ENCODE measurements at places on chromosomes 11 and 22.

GRCh38 chr22:31206896-31207687, 5.0 kb upstream of the LIMK2 start:
- no peak for DNase-seq

GRCh38 chr11:9664276-9665171, 647 bp downstream of the SWAP70 start:
- DNase-seq, result no peak

DNA sequence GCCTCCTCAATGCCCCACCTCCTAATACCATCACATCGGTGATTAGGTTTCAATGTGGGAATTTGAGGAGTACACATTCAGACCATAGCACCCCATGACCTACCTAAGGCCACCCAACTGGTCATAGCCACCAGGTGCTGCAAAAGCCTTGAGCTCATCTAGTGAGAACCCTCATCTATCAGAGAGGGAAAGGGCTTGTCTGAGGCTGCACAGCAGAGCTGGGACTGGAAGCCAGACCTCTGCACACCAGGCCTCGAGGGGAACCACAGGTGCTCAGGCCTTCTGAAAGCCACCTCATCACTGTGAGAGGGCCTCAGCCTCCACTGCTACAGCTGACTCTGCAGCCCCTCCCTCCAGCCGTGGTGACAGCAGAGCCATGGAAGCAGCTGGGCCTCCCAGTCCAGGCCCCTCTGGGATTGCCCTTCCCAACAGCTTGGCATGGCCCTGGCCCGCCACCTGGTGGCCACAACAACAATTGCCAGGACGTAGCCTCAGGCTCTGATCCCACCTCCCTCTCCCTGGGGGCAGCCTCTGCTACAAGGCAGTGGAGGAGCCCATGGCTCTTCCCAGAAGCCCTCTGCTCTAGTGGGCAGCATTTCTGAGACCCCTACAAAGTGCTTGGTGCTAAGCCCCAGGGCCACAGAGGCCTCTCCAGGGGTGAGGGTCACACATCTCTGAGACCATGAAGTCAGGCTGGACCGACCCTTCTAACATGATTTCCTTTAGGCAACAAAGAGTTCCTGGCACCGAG, 41.0 kb upstream of the PRDM11 start:
- no peak for DNase-seq

GRCh38 chr22:44023404-44024287, 456 bp upstream of the PARVB start:
- no peak for DNase-seq

GRCh38 chr11:82989628-82990404, 81.9 kb downstream of the RAB30 start:
- DNase-seq, result no peak

DNA sequence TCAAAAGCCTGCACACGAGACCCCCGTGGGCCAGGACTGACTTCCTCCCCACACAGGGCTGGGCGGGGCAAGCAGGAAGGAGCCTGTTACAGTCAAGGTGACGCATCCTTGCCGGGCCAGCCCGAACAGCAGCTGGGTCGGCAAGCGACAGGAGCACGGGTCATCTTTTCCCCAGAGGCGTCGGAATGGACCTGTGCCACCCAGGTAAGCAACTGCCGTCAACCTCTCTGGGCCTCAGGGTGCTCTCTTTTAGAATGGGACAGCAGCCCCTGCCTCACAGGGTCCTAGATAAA, at the start of gene CYTH4:
TSS of gene CYTH4 (plus strand) at position 124 of the 293 bp plus-strand sequence. CDS start at position 186, 62 bp downstream.
- DNase-seq, result no peak

GRCh38 chr22:48318173-48318572, 1509.5 kb downstream of the BRD1 start:
- DNase-seq, result no peak

GRCh38 chr11:123406441-123407129, 23.5 kb upstream of the GRAMD1B start:
- no peak for DNase-seq

- DNase-seq, result no peak
Observed at GRCh38 chr11:128361451-128362020, 225.8 kb downstream of the ETS1 start.

DNA sequence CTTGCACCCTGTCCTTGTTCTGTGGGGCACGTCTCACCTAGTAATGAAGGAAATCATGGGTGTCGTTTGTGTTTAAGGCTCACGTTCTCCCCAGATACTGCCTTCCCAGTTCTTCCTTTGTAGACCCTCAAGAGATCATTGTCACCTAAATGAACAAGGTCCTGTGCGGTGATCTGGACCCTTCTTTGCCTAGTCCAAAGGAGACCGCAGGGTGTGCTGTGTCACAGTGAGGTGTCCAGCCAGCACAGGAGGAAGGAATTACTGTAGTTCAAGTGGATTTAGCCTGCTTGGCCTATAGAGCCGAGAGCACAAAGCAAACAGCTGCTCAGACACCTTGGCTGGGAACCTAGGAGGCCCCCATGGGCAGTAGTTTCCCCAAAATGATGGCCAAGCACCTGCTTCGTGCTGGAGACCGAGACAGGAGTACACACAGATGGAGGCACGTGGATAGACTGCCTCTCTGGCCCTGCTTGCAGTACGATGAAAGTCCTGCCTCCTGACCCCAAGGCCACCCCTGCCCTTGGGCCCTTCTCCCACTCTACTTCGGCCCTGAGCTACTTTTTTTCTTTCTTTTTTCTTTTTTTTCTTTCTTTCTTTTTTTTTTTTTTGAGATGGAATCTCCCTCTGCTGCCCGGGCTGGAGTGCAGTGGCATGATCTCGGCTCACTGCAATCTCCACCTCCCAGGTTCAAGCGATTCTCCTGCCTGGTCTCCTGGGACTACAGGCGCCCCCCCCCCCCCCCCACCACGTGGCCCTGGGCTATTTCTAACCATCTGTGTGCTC, 19.4 kb upstream of the PPFIA1 start:
- DNase-seq, result no peak

GRCh38 chr22:35834061-35834460, 116.4 kb downstream of the APOL5 start:
- no peak for DNase-seq

DNA sequence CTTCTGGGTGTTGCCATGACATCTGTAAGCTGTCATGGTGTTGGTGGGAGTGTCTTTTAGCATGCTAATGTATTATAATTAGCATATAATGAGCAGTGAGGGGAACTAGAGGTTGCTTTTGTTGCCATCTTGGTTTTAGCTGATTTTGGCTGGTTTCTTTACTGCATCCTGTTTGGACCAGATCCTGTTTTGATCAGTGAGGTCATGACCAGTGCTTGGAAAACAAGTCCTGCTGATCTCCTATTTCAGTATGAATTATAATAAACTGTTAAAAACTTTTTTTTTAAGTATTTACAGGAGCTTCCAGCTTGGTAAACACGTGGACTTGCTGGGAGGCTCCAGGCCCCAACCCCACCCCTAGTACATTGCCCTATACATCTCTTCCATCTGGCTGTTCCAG, 30.5 kb upstream of the P4HA3 start:
- no peak for DNase-seq

DNA sequence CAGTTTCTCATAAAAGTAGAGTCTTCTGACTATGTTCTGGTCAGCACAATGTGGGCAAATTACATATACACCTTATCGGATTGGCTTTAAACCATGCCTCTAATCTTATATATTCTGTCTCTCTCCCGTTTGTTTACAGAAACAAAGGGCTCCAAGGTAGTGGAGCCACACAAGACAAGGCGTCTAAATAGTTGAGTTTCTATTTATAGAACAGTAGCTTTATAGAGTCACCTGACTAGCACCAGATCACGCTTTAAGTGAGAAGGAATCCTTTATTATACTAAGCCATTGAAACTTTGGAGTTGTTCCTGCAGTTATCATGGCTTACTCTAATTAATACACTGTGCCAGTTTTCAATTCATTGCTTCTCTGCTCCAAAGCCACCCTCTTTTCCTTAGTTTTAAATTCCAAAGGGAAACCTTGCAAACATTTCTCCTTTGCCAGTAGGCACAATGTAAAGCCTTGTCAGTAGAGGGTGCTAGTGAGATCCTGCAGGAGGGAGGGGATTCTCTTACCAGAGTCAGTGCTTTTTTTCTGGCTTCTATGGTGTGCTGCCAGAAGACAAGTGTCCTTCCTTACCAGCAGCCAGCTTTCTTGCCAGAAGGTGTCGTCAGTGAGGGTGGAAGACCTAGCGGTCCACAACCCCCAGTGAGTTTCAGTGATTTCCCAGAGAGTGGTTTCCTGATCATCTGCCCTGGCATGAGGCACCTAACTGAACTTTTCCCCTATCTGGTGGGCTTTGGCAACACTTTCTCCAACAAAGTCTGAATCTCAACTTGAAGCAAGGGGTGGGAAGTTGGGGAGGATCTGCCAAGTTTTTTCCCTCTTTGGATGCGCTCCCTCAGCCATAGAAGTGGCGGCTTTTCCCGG, 71.7 kb downstream of the RAB38 start:
- DNase-seq, result no peak

DNA sequence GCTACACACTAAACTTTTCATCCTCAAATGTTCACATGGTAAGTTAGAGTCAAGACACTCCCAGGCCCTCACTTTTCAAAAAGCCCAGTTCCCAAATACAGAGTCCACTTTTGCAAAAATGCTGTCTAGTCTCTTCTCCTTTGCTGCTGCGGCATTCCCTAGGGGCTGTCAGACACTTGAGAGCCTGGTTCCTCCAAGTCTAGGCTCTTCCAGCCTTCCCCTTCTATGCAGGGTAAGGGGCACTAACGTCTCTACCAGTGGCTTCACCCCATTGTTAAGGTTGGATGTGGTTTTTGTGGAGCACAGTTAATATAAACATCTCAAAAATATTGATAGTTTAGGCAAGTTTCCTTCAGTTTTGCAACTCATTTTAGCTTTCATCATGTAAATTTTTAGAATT, 181.5 kb downstream of the KIF18A start:
- no peak for DNase-seq
